ENCODE measurements at places on chromosomes 5 and 9. TPM values are rescaled to one million over a fixed set of nuclear protein-coding genes. Genes with fewer than 3 reads are reported as not detected.

Gene GBGT1
- total RNA-seq = 10.0 TPM

Gene ZNF474
- not detected for total RNA-seq

Gene SOWAHA
- 0.22 TPM for total RNA-seq

DNA sequence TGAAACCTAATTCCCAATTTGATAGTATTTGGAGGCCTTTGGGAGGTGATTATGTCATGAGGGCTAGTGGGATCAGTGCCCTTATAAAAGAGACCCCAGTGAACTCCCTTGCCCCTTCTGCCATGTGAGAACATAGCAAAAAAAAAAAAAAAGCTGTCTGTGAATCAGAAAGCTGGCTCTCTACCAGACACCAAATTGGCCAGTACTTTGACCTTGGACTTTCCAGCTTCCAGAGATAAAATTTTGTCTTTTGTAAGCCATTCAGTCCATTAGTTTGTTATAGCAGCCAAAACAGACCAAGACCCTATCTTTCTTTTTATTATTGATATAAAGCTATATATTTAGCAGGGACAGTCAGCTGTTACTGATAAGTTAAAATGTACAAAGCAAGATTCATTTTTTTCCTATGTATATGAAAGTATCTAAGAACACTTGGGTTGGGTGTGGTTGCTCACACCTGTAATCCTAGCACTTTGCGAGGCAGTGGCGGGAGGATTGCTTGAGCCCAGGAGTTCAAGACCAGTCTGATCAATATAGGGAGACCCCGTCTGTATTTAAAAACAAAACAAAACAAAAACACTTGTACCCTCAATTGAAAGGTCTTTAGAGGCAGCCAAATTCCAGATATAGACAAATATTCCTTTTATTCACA lies 8.1 kb upstream of the C5orf24 start:
- DNase-seq = no peak

- DNase-seq = no peak
Measured at GRCh38 chr9:82894961-82895821, 167.8 kb downstream of the RASEF start.

DNA sequence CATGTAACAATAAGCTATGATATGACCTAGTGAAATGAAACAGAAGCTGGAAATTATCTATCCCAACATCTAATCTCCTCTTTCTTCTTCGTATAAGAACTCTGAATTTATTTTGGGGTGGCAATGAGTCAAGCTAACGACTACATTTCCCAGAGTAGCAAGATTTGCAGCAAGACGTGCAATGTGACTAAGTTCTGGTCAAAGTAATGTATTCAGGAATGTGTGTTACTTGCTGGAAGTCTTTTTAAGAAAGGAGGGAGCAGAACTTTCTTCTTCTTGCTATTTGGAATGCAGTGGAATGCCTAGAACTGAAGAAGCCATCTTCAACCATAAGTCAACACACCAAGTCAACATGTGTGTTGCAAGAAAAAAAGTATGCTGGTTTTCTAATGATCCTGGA lies 406.6 kb upstream of the MEF2C start:
- no peak for DNase-seq

DNA sequence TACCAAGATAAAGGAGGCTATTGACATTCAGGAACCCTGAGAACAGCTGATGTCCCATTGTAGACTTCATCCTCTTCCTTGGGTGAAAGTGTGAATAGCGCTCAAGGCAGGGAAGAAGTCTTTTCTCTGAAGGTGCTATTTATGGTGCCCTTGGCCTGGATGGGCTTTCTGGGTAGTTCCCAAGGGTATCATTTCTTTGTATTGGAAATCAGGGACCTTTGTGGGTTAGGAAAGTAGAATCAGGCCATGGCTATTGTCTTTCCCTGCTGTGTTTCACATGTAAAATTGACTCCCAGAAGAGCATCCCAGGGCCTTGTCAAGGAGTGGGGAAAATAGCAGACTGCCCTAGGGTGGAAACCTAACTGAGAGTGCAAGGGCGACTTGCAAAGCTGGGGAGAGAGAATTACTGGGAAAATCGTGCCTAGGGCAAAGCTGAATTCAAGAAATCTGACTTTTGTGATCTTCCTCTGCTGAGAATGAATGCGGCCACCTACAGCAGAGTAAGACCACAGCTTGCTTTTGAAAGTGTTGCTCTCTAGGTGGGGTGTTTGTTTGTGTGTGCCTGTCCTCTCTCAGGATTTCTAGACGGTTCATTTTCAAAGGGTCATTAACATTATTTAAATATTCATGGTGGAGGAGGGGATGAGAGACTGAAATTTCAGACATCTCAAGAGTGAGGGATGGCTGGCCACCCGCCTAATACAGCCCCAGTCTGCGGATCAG lies 160.6 kb downstream of the C9orf152 start:
- DNase-seq = no peak

DNA sequence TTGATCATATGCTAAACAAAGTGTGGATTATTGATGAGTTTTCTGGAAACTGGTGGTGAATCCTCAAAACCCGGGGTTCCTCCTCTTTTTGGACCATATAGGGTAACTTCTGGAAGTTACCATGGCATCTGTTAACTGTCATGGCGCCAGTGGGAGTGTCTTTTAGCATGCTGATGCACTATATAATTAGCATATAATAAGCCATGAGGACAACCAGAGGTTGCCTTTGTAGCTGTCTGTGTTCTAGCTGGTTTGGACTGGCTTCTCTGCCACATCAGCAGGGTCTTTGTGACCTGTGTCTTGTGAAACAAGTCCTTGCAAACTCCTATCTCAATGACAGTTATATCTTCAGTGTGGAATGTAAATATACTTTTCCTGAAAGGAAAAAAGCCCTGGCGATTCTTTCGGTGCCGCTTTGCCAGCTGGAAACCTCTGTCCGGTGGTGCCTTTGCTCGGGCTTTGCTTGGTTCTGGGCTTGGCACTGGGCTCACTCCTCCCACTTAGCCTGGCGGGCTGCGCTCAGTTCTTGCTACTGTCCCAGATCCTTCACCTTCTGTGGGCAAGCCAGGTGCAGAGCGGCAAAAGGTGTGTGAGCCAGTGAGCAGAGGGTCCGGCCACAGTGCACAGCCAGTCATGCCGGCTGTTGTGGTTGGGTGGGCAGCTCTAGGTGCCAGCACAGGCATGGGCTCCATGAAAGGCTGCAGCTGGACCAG lies 20.4 kb downstream of the NXNL2 start:
- DNase-seq = no peak

Measured in epithelial cell of proximal tubule (primary cell).